ENCODE measurements at places on chromosomes 4 and X.

DNA sequence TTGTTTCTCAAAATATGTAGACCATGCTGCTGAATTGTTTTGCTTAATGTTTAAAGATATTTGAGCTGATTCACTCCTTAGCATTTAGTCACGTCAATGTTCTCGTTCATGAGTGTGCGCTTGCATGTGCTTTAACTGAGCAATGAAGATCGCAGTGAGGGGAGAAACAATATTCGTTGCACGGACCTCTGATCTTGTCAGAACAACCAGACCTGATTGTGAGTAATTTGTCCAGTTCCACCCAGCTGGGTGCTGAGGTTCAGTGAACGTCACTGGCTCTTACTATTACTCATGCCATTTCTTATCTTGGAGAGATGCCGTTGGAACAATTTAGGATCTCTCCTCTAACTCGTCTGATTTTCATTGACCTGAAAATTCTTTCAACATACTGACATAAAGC is 15.0 kb upstream of the PRKX start:
- DNase-seq: no peak

DNA sequence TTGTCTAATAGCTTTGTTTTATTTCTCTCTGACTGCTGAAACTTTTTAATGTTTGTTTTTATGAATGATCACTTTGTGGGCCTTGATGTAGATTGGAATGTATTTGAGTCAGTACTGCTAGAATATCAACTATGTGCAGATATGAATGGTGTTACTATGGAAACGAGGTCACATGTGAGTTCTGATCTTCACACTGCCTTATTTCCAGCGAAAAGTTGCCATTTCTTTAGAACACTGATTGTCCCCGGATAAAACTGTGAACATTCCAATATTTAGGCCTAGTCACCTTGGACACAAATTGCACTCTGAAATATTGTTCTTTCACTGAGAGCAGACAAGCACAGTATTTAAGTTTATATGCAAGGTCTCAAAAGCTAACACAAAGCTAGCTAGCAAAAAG is 27.2 kb upstream of the MAGED1 start:
- DNase-seq: no peak

DNA sequence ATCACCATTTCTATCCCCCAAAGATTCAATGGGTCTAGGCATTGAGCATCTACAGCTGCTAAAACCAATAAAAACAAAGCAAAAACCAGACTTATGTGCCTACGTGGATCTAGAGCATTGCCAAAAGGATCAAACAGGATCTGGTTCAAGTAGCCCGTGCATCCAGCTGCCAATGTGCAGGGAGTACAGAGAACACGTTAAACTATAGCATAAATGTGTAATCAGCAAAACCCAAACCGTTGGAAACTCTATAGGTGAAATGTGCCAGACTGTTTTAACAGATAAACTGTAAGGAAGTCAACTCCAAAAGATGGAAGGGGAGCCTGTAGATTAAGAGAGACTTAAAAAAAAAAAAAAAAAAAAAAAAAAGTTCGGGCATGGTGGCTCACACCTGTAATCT is 58.5 kb downstream of the APOO start:
- DNase-seq: no peak

GRCh38 chr4:21898101-21898500 is 50.5 kb downstream of the KCNIP4 start:
- DNase-seq: no peak

DNA sequence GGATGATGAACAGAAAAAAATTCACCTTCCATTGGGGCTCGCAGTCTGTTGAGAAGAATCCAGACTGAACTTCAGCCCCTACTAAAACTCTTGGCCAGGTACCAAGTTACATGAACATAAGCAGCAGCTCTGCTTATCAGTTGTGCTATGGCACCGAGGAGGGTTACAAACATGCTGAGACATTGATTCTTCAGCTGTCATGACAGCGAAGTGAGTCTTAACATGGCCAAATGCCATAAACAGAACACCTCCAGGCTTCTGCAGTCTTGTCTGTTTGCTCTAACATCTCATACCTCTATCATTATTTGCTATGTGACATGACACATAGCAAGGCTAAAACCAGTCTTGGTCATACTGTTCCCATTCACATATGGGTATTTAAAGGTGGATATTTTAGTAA is 521.5 kb downstream of the GRID2 start:
- no peak for DNase-seq

DNA sequence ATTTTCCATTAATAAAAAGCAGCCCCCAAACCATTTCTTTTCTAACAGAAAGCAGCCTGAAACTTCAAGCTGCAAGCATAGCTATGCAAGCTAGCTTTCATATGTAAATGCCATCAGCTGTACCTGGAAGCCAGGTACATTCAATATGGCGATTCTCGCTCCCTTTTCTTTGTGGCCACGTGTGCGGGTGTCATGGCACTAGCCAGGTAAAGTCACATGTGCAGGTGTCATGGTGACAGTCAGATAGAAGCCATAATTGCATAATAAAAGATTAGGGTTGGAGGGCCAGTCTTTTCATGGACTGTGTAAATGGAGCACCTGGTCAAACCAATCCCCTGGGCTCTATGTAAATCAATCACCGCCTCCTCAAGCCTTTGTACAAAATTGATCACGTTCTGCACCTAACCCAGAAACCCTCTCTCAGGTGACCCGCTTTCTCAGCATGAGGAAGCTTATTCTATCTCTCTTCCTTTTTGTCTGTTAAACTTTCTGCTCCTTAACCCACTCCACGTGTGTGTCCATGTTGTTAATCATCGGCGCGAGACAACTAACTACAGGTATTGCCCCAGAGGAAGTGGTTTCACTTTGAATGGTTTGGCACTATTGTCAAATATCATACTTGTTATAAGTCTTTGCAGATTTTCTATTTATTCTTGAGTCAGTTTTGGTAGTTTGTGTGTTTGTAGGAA is 18.0 kb upstream of the RHOXF2 start:
- DNase-seq: no peak

DNA sequence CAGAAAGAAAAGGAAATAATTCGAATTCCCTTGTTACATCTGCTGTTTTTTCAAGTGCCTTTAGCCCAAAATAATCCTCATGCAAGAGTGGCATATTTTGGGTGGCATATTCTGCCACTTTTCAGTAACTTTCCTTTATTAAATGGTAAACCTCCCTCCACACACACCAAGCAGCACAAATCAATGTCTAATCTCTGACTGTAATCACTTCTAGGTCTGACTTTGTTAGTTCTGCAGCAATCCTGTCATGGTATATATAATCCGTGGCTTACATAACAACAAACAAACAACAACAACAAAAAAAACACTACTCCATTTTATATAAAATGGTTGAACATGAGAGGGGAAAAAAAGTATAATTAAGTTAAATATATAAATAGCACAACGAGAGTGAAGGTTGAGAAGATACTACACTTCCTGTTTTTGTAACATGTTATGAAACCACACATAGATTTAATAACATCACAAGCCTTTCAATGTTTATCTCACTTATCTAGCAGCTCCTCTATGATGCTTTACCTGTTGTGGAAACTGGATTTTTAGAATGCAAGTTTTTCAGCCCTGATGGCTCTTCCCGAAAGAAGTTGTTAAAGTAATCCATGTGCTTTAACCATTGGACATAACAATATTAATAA is 715.4 kb downstream of the GRXCR1 start:
- no peak for DNase-seq

DNA sequence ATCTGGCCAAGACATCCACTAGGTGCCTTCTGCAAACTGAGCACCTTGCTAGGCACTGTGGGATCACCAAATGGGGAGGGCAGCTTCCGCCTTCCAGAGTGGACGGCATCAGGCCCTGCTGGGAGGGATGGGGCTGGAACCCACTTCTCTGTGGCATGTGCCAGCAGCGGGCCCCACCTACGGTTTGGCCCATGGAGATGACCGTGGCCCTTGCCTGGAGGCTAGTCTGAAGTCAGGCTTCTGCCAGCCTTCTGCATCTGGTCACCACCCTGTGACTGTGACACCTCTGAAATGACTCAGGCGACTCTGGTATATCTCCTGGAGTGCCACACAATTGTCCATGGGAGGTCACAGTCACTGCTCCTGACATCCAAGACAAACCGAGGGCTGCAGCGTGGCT is 7.2 kb downstream of the SSR4 start:
- no peak for DNase-seq

GRCh38 chrX:100593581-100593980 is 8.8 kb downstream of the TNMD start:
- no peak for DNase-seq

DNA sequence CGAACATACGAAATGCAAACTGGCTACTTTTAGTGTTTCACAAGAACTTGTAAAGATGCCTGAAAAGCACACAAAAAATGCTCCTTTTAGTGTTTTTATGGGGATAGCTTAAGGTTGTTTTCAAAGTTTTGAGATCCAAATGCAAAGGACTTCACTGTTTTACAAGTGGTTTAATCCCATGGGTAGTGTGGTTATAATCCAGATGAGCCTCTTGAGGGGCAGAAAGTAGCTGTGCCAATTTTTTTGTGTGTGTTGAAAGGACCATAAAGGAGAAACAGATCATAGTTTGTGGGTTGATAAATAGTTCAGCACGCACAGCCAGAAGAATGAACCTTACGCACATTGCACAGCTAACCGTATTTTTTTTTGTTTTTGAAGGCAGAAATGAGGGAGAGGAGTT is 126.9 kb upstream of the GIMD1 start:
- no peak for DNase-seq

DNA sequence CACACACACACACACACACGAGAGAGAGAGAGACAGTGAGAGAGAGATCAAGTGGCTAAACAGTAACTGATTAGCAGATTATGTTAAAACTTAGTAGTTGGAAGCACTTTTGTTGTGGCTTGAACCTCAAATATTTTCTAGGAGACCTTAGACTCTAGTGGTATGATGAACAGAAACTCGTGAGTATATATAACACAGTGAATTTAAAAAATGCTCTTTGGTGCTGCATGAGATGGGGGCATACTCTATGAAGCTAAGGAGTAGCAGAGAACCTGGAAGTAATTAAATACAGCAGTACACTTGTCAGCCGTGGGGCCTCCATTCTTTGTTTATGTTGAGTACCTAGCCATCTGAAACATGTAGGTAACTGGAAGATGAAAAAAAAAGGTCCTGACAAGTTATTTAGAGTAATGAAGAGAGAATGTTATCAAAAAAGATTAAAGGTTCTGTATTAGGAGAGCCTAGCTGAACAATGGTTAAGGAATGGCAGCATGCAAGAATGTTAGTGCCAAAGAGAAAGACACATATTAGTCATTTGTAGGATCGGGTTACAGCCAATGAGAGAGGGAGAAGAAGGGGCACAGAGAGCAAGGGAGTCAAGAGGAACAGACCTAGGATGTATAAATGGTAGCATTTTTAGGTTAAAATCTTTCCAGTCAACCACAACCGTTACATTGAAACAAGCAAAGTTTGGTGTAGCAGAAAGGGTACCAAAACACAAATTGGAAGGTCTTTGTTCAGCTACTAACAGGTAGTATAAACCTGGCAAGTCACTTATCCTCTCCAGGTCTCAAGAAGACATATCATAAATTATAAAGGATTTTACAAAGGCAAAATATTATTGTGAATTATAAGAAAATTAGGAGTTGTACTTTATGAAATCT is 316.7 kb upstream of the DIPK2B start:
- DNase-seq: no peak

- DNase-seq: no peak
Observed at GRCh38 chrX:17592117-17592516, 145.2 kb upstream of the SCML1 start.

DNA sequence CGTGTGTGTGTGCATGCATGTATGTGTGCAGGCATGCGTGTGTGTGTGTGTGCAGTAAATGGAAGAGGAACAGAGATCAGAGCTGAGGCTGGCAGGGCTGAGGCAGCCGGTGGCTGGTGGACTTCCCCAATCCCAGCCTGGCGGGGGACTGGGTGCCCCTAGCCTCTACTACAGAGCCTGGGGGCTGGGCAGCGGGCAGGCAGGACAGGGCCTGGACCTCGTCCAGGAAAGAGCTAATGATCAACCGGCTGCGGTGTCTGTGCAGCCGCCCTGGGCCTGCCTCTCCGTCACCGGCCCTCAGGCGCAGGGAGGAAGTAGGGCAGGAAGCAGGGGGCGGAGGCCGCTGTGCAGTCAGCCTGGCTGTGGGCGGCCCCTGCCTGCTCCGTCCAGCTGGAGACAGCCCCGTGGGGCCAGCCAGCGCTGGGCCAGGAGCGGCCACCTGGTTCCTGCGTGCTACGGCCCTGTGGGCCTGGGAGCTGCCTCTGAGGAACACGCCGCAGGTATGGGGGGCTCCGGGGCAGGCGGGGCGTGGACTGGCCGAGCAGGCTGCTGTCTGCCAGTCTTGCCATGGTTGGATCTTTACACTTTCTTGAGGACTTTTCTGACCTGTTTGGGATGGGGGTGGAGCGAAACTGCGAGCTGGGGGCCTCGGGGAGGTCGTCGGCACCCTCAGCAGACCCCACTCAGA is at the start of gene SH3TC1:
Gene SH3TC1, plus strand, starts transcription at position 385 of the 688 bp plus-strand sequence. CDS start 5,905 bp downstream, outside the sequence.
- DNase-seq: no peak

- no peak for DNase-seq
Observed at GRCh38 chrX:9374555-9374954, 90.3 kb upstream of the TBL1X start.

GRCh38 chr4:8323947-8324555 is 54.5 kb downstream of the HTRA3 start:
- no peak for DNase-seq

DNA sequence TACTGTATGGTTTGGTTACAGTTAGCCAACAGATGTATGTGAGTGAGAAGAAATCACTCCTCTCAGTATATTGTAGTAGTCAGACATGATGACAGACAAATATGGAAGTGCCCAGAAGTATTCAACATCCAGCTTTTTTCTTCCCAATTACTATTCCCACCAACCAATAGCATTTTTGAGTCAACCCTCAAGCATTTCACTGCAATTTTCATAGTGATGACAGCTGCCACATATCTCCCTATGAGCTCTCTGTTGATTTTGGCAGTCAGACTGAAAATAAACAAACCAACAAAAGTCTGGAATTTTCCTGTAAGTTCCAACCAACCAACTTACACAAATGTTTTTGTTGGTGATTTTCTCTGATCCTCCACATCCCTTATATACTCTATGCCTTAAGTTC is 8.2 kb upstream of the TRAM1L1 start:
- no peak for DNase-seq

DNA sequence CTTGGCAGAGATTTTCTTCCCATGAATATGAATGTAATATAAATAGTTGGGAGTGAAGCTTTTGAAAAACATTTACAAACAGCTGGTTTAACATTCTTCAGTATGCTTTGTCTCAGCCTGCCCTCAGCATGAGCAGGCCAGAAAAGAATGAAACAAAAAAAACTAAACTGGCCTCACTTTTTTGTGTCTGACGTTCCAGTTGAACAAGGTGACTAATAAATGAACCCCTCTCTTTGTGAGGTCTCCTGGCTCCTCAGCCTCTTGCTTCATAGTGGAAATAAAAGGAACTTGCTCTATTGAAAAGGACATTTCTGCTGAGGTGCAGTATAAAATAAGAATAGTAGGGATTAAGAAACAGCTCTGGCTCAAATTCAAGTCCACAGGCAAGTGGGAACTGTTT is 9.4 kb downstream of the CHST7 start:
- peak; percentile 82 for DNase-seq

All from astrocyte of the cerebellum (primary cell).